Activated T-helper 1 cell treated with anti-CD3 and anti-CD28 coated beads, Interleukin-12 subunit alpha, Interleukin-12 subunit beta, Interleukin-2, Interleukin-4 antibody, amounts not matched to agents 30 ng/mL and 10 ng/mL and 1 ng/mL, durations not matched to agents 14 hours and 24 hours and 36 hours (primary cell): ENCODE measurements at places on chromosomes 7 and 10.

DNA sequence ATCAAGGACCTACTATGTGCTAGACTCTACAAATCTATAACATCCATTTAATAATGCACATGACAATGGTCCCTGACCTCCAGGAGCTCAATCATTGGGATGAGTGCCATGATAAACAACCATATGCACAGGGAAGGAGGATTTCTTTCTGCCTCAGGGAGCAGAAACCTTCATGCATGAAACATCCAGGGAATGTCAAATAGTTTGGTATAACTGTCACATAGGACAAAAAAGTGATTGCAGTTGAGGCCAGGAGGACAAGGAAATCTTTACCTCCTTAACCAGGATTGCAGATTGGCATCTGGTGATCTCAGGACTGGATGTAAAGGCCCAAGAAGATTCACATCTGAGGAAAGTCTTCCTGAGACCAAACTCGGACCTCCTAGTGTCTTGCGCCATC, 993.1 kb downstream of the KCNMA1 start:
- DNase-seq, result no peak

- no peak for DNase-seq
These were observed 47.3 kb upstream of the PIK3AP1 start for GRCh38 chr10:96767611-96768010.

DNA sequence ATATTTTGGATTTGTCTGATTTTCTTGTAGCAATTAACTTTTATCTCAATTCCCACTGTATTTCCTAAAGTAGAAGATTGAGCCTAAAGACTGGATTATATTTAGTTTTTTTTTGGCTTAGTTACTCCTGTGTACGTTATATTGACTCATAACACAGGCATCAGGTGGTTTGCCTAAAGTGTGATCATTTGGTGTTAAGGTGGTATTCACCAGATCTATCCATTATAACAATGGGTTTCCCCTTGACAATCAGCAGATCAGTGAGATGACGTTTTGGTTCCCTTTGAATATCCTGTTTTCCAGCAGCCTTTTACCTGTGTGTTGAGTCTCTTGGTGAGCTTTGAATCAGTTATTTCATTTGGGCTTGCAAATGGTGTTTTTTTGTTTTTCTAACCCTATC, 18.1 kb downstream of the MAPK8 start:
- no peak for DNase-seq

- no peak for DNase-seq
These were observed 254.6 kb downstream of the PTEN start for GRCh38 chr10:88117869-88118632.

DNA sequence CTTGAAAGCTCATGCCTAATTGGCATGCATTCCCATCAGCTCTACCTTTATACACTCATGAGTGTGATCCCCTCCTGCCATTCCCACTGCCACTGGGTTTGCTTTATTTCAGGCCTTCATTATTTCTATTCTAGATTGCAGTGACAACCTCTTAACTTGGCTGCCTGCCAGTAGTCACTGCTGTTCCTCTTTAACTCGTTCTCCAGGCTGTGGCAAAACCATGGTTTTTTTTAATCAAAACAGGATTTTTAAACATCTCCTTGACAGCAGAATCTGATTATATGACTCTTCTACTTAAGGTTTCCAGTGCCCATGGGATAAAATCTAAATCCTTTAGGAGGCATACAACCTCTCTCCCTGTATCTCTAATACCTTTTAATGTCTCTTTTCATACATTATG, 223.7 kb upstream of the PCDH15 start:
- DNase-seq, result no peak

- no peak for DNase-seq
These were observed 51.6 kb upstream of the MPP7 start for GRCh38 chr10:28354511-28354910.

DNA sequence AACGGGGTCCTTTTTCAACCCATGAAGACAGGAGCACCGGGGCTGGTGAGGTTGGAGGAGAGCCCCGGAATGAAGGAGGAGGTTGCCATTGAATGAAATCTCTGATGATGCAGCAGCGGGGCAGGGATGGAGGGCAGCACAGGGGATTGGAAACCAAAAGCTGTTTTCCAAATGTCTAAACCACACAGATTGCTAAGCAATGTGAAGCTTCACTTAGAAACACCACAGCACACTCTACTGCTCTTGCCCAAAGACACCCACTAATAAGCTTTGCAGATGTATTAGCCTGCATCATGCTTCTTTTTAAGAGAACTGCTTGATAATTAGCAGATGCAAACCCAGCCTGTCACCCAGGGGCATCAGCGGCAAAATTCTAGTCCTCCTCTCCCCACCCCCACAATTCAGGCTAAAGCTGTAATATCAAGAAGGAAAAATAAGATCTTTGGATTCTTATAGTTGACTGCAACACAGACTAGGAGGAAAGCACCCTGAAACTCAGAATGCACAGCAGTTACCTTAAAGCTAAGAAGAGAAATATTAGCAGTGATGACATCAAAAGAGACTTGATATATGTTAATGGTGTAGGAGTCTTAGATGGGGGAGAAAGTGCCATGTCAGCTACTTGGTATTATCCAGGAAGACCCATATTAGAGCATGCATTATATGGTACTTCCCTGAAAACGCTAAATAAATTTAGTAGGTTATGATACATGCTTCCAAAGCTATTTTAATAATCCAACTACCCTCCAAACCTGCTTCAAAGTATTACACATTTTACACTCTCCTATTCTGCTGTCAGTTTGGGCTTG, 666.7 kb downstream of the KCNMA1 start:
- DNase-seq, result no peak

- DNase-seq, result no peak
These were observed 23.4 kb downstream of the SMURF1 start for GRCh38 chr7:99120501-99120900.

DNA sequence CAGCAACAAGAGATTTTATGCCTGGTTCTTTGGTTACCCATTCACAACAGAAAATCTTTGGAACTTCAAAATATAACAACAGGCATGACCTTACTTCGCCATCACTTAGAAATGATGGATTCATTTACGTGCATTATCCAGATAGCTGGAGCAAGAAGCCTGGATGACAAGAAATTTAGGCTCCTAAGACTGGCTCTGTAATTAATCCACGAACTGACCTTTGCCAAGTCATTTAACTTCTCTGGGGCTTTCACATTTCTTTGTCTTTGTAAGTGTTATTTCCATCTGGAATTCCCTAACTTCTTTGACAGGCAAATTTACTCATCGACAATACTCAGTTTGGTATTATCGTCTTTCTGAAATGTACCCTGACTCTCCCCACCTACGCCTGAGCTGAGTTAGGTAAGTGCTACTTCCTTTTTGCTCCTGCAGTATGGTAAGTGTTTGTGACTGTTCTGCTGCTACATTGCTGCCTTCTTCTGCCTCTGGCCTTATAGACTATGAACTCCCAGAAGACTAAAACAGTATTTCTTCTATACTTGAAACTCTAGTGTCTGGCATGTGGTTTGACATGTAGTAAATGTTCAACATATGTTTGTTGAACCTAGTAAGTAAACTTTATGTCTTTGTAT, 5.5 kb upstream of the MDFIC start:
- no peak for DNase-seq

DNA sequence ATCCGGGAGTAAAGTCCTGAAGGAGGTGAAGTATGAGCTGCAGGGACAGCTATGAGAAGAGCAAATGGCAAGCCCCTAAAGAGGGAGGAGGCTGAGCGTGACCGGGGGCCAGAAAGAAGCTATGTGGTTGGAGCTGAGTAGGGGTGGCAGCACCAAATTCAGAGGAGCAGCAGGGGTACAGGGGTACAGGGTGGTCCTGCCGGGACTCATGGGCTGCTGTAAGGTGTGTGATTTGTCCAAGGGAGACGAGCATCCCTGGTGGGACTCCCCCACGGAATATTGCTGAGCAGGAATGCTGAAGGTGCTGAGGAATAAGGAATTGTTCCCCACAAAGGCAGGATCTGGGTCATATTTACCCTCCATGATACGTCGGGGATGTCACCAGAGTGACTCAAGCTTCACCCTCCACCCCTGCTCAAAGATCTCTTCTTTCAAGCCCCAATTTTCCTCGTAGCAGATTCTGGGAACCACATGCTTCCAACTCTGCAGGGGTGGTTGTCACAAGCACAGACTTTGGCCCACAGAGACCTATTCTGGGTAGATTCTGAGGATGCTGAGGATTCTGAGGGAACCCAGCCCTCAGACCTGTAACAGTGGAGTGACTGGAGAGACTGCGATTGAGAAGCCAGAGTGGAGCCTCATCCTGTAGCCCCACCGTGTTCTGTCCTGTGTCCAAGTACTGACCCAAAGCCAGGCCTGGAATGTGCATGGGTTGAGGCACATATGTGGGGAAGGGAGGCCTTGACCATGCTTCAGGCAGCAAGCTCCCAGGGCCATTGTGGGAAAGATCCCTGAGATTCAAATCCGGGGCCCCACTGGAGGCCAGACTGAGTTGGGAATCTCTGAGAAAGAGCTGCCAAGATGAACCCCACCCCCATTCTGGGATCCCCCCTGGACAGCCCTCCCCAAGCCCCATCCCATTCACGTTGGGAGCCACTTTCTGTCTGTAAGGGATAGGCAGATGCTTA, 4.2 kb downstream of the SFTPD start:
- DNase-seq, result no peak

- DNase-seq, result no peak
These were observed 101.2 kb upstream of the MGMT start for GRCh38 chr10:129365767-129366402.

- DNase-seq, result no peak
These were observed 53.8 kb upstream of the ABLIM1 start for GRCh38 chr10:114711869-114712250.

DNA sequence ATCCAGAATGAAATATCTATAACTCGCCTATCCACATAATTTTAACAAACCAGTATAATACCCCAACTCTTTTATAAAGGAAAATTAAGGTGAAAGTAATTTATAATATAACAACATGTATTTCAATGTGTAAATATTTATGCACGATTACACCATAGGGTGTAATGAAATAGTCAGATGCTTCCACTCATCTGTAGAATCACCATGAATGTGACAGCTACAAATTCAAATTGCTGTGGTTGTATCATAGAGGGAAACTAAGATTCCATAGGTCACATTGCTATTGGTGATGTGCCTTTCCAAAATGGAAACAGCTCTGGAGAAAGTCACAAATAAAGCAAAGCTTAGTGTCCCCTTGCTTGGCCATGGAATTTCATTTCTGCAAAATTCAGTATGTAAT, 95.7 kb downstream of the CPED1 start:
- DNase-seq, result no peak

GRCh38 chr10:2282202-2282601, 544.9 kb upstream of the ADARB2 start:
- DNase-seq, result no peak

DNA sequence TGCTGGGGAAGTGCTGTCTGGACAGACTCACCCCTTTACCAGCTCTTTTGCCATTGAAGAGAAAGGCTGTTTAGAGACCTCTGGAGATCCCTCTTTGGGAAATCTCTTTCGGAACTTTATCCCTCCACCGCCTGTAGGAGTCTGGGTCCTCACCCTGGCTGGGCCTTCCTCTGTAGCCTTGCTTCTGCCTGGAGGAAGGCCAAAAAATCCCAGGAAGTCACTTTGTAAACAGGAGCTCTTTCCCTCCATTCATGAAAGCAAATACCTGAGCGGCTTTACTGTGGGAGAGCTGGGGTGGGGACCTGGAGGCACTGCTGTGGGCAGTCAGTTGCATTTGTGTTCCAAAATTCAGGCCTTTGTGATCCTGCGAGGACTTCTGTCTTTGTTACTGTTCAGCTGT, 126.2 kb downstream of the KLF6 start:
- no peak for DNase-seq

DNA sequence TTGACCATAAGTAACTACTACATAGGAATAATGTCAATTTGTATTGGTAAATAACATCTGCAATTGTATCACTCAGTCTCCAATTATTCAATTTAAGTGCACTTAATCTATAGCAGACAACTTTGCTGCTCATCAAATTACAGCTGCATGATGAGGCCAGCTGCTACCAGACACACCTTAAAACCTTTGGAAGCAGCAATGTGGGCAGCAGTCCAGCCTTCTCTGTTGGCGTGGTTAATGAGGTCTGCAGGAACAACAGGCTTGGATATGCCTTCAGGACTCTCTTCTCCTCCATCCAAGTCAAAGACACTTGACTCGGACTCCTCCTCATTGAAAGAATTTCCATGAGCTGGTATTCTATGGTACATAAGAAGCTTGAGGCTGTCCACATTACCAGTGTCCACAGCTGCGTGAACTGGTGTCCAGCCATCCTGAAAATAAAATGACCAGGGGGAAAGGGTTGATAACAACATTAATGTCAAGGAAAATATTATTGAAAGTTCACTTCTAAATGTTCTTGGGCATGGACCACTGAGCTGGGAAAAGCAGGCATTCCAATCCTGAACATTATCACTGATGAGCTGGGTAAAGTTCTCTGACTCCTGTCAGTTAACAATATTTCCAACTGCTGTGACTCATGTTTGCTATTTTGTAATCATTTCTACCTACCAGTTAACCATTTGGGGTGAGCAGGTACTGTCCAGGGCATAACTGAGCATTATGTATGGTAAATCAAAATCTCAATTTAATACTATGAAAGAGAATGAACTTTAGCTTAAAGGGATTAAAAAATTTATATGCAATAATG, 95.7 kb downstream of the CTTNBP2 start:
- no peak for DNase-seq

DNA sequence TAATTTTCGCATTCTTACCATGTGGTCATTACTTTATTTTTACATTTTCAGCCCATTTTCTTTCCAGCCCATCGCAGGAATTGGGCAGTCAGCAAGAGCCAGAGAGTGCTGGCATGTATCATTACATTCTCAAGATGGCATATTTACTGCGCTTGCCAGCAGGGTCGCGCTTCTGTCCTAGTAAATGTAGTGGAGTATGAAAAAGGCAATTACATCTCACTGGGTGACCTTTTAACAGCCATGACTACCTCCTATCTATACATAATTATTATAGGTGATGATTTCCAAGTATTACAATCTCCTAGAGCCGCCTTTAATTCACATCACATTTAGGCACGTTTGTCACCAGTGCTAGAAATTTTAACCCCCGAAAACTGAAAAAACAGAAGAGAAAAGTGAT, 433.7 kb upstream of the MGMT start:
- no peak for DNase-seq

GRCh38 chr10:71848325-71849275, 2.5 kb downstream of the PSAP start:
- no peak for DNase-seq

- DNase-seq, result no peak
These were observed 67.2 kb upstream of the ZPBP start for GRCh38 chr7:50160206-50160605.

GRCh38 chr7:133714654-133715053, 412.5 kb upstream of the LRGUK start:
- no peak for DNase-seq

DNA sequence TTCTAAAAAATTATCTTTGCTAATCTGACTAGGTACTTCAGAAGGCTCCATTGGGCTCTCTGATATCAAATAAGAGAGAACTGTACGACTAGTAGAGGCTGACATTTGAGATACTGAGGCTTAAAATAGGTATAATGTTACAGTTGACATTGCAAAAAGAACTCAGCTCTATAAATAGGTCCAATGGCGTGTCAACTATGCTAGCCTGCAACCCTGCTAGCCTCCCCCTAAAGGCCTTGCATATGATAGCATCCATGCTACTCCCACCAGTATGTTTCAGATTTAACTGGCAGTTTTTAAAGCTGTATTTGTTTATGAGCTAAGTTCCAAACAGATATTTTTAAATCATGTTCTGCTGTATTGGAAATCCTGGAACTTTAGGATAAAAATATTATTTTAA, at the start of gene PPP1R3A:
PPP1R3A (minus strand) TSS at position 64 of the 400 bp plus-strand sequence; CDS start at position 51, 13 bp downstream.
- DNase-seq, result no peak

- no peak for DNase-seq
These were observed 6.4 kb downstream of the ATE1 start for GRCh38 chr10:121921238-121921931.
